ENCODE measurements at places on chromosomes 7 and 10. TPM values are rescaled to one million over a fixed set of nuclear protein-coding genes. Genes with fewer than 3 reads are reported as not detected.

DNA sequence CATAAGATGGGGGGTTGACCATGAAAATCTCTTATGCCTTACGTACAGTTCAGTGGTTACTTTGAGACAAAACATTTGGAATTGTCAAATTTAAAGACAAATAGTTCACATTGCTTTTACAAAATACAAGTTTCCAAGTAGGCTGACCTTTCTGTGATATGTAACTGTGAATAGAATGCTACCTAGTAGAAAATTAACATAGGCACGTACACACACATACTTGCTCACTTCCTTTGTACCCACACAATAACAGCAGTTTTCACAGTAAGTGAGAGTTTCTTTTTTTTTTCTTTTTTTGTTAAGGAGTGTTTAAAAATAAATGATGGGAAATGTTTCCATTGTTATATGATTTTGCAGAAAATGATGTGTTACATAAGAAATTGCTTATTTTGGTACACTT lies 53.3 kb upstream of the SP8 start:
- no peak for DNase-seq

Gene CCL24
- not detected for total RNA-seq

DNA sequence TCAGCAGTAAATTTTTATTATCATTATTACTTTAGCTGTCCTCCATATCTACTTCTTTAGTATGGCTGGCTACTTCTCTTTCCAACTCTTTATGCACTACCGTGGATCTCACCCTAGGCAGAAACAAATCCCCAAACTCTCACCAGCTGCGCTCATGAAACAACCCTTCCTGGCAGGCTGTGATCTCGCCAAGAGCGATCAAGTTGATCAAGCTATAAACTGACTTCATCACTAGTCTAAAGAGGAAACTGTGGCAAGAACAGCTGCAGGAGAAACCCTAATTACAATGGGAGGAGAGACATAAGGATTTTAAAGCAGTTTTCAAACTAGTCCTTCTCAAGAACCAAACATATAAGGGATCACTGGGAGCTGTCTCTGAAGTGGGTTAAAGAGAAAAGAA lies 160.5 kb upstream of the PRSS58 start:
- DNase-seq = no peak

DNA sequence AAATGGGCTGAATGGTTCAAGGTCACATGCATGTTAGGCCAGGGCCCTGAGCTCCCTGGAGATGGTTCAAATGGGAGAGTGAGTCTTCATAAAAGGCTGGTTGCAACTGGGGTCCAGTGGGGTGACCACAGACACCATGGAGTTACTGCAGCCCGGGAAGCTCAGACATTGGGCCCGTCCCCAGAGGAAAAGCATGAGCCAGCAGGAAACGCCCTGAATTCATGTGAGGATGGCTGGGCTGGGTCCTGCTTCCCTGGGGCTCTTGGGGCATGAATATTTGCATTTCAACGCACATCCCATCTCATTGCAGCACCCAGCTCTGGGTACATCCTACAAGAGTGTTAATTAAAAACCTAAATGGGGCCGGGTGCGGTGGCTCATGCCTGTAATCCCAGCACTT lies 549.0 kb downstream of the TCERG1L start:
- DNase-seq = no peak

Gene CCDC146
- total RNA-seq = 12.8 TPM

- no peak for DNase-seq
Observed at GRCh38 chr10:7184660-7185366, 226.0 kb downstream of the SFMBT2 start.

- no peak for DNase-seq
Observed at GRCh38 chr7:73442903-73443500, 9.4 kb downstream of the FZD9 start.

GRCh38 chr7:55413442-55413841 lies 48.3 kb downstream of the LANCL2 start:
- no peak for DNase-seq

Gene CYP2C9
- total RNA-seq = not detected

DNA sequence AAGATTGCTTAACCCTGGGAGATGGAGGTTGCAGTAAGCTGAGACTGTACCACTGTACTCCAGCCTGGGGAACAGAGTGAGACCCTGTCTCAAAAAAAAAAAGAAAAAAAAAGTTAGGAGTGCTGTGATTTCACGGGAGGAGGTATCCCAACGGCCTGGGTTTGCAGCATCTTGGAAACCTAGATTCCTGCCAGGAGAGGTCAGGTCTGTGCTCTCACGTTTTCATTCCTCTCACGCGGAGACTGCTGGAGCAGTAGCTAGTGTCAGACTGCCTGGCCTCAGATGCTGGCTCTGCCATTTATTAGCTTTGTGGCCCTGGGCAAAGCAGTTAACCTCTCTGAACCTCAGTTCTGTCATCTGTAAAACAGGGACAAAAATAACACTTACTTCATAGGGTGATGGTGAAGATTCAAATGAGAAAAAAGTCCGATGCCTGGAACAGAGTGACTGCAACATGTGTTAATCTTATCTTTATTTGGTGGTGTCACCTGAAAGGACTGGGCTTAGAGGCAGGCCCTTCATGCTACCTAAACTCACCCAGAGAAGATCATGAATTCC lies 94.9 kb downstream of the GAD2 start:
- DNase-seq = no peak

DNA sequence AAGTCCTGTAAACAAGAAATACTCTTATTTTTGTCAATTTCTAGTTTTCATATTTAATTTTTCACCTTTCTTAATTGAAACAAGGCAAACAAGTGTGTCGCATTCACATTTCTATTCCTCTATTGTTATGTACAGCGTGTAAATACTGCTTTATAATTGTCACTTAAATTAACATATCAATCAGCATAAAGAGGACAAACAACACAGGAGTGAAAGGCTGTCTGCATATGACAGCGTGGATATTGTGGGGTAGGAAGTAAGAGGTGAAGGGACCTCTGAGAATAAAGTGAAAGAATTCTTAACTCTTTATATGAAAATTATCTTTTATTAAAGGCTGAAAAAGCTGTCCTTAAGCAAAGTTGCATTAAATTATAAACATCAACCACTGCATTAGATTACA lies 797.9 kb upstream of the COBL start:
- no peak for DNase-seq

Gene CYP2E1
- 1.5 TPM for total RNA-seq

- DNase-seq = no peak
Observed at GRCh38 chr10:131898713-131899112, 2.1 kb upstream of the PPP2R2D start.

DNA sequence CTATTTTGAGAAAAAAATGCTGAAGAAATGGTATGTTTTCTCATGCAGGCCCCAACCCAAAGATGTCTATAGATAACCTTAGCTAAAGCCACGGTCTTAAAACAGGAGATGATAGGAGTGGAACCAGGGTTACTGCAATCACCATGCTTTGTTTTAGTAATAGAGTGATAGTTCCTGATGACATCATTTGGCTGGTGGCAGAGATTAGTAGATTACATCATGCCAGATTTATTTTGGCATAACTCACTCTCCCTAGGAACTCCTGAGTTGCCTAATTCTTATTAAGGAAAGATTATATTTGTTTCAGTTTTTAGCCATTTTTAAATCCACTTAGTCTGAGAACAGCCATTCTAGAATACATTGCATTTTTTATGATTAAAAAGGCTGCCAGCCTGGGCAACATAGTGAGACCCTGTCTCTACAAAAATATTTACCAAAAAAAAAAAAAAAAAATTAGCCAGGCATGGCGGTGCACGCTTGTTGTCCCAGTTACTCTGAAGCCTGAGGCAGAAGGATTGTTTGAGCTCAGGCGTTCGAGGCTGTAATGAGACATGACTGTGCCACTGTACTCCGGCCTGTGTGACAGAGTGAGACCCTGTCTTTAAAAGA lies 17.8 kb downstream of the ENO4 start:
- no peak for DNase-seq

DNA sequence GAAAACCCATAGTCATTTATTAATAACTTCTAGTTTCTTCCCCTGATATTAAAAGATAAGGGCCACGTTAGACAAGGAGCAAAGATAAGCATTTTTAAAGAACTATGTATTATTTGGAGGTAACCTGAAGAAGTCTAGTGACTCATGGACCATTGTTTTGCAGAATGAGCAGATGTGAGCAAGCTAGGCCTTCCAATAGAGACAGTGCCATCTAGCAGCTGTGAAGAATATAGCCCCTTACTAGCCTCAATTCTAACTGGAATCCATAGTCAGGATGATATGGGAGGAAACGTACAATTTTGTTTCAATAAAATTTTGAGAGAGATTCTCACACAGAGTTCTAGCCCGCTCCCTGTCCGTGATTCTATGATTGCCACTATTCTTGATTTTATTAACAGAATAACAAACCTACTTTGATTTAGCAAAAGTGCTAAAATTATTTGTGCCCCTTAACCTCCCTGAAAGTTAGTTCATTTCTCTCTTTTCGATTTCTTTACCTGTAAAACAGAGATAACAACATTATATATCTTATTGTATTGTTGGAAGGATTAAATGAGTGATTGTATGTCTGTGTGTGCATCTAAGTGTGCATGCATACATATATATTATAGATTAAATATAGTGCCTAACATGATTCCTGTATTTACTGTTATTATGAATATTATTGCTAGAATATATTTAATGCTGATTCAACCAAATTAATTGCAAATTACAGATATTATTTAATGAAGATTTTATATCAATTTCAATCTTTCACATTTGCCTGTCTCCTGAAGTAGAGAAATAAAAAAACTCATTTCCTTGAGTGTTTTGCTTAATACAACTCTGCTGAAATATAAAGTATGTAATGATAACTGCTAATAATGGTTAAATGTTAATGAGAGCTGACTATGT lies 22.7 kb downstream of the FAM237B start:
- DNase-seq = no peak

DNA sequence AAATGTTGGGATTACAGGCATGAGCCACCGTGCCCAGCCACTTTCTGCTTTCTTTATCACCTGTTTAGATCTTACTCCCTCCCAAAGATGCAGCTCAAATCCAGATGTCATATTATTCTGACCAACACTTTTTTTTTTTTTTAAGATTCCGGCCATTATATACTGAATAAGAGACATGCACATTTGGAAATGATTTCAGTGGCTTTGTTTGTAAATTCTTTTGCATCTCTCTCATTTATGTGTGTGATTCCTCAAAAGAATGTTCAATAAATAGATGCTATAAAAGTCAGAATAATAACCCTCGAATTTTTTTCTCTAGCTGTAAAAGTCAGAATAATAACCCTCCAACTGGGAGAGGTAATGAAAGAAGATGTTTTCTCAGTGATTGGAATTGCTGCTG lies 25.4 kb downstream of the HECW1 start:
- no peak for DNase-seq

DNA sequence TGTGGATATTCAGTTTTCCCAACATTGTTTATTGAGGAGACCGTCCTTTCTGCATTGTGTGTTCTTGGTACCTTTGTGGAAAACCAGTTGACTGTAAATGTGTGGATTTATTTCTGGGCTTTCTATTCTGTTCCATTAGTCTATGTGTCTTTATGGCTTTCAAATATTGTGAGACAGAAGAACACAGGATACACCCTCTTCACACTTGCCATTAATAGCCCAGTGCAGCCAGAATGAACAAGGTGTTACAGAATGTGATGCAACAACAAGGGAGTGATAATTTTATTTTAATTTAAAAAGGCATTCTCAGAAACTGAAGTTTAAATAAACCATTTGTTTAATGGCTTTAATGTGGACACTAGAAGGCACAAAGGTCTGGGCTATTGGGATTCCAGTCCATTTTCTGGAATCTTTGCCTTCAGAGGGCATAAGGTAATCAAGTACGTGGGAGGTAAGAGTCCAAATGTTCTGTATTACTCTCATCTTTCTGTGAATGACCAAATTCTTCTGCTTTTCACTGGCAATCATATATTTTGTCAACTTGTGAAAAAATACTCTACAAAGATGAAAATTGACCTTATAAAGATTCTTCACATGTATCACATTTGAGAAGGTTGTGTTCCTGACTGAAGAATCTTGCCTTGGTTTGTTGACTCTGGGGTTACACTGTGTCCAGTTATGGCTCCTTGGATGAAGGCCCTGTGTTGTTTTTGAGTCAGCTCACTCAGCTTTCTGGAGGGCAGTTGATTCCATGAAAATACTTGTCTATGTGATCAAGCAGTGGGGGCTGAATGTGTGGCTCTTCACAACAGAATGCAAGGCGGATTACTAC lies 962.7 kb downstream of the LRMDA start:
- no peak for DNase-seq

- no peak for DNase-seq
Observed at GRCh38 chr10:96468845-96469244, 44.9 kb downstream of the TLL2 start.

DNA sequence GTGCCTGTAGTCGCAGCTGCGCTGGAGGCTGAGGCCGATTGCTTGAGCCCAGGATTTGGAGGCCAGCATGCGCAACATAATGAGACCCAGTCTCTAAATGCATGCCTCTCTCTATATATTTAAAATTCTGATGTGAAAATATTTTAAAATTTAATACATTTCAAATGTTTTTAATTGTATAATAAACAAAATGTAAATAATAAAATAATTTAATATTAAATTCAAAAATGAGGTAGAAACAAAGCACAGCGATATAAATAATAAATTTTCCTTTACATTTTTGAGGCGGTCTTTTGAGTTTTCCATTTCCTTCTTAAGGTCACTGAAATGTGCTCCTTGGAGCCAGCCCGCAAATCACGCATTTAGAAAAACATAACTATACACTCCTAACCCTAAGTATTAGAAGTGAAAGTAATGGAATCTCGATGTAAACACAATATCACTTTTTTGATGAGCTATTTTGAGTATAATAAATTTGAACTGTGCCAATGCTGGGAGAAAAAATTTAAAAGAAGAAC lies 523 bp upstream of the CDK1 start:
- no peak for DNase-seq

DNA sequence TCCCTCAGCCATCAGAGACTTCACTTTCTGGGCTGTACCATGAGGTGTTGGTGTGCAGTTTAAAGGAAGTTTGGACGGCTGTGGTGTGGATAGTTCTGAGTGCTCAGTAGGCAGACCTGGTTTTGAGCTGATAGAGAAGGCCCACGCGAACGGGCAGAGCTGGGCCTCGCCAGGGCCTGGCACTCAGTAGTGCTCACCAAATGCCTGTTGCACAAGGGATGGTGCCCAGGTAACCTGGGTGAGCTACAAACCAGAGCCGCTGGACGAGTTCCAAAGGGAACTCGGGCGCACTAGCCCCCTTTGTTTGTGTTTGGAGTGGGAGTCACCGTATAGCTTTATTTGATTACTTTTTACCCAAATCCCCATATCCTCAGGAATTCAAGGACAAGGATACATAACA lies 95.5 kb downstream of the LHPP start:
- DNase-seq = no peak

GRCh38 chr7:150368884-150369747 lies 494 bp downstream of the REPIN1 start:
- peak; percentile 58 for DNase-seq

Gene OR2A14
- not detected for total RNA-seq

Measured in uterus (tissue), 4 donors.